ENCODE measurements at places on chromosomes 1 and 21. TPM values are rescaled to one million over a fixed set of nuclear protein-coding genes. Genes with fewer than 3 reads are reported as not detected.

RPAP2 gene
- 38.7 TPM for polyA plus RNA-seq

VAV3 gene
- polyA plus RNA-seq = 129 TPM

GRCh38 chr21:38790961-38791360, 14.8 kb upstream of the ETS2 start:
- DNase-seq = no peak

GRCh38 chr1:28456078-28456477, 49.8 kb upstream of the RCC1 start:
- no peak for DNase-seq

GRCh38 chr1:231887866-231888265, 261.3 kb downstream of the DISC1 start:
- DNase-seq = no peak

- DNase-seq = no peak
Observed at GRCh38 chr1:204435381-204435831, 23.8 kb upstream of the PPP1R15B start.

Measured in right renal pelvis (tissue), 4 donors.